ENCODE measurements at places on chromosomes 6 and 20.

DNA sequence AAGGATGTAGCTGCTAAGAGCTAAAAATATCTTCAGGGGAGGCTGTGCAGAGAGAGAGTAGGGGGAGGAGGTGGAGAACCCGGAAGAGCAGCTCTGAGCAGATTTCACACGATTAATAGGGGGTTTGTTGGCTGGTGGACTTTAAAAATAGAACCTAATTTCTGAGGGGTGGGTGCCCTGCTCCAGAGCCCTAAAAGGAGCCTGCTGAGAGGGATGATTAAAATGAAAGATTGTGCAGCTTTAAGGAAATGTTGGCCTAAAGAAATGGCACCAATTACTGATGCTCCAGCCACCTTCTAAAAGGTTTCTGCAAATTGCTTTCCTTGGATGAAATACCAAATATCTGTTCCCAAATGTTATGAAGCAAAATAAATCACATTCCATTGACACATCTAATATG lies 202.8 kb upstream of the BTBD3 start:
- DNase-seq, result no peak

- DNase-seq, result no peak
Measured at GRCh38 chr6:134413241-134413643, 95.3 kb upstream of the SGK1 start.

GRCh38 chr20:47950124-47950912 lies 165.0 kb upstream of the SULF2 start:
- no peak for DNase-seq

DNA sequence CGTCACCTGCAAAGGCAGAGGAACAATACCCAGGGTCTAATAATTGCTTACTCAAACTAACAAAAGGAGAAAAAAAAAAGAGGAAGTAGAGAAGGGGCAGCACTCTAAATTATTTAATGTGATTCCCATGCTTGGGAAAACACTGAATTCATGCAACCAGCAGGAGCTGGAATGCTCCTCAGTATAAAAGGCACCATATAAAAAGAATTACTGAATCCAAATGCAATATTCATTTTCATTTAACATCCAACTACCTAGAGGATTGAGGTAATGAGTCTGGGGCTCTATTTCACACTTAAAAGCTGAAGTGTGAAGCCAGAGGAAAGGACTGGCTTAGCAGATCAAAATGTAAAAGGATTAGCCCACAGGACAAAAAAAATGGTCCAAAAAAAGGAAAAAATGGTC lies 8.7 kb downstream of the B4GALT5 start:
- DNase-seq, result no peak

DNA sequence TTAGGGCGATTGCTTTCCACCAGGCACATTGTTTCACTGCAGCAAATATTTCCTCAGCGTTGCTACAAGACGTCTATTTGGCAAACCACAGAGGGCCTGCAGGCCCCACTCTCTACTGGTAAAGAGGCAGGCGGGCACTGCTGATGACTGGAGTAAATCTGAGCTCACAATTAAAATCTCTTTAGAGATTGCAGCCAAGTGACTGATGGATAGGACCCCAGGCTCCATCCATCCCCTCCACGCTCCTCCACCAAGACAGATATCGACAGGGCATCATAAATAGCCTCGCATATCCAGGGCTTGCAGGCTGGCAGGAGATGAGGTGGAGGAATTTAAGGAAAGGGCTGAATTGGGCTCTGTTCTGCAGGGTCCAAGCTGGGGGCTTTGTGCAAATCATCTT lies 50.4 kb upstream of the MDGA1 start:
- DNase-seq, result no peak

DNA sequence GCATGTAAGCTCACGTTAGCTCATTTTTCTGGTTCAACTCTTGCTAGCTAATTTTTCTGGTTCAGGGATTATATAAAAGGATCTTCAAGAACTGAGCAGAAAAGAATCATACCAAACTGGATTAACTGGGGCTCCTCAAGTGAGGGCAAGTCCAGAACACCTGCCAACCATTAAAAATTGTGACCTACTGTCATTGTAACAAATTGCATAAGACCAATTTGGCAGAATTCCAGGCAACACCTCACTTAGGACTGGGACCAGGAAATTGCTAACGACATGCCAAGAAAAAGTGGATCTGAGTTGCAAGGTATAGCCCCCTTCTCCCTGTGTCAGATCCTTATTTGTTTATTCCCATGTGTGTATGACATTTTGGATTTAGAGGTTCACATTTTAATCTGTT lies 216.6 kb downstream of the HIVEP2 start:
- DNase-seq, result no peak

DNA sequence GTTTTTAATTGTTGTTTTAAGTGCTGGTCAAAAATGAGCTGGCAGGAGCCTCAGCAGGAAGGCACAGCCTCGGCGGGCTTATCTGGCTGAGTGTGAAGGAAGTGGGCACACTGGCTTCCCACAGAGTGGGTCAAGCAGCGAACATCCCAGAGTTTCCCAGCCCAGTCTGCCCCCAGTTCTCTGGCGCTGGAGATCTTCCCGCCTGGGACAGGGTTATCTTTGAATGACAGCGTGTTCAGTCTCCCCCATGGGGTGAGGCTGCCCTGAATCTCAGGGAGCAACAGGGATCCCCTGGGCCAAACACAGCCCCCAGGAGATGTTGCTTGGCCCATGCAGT lies 122.2 kb upstream of the PTPN1 start:
- DNase-seq, result no peak

DNA sequence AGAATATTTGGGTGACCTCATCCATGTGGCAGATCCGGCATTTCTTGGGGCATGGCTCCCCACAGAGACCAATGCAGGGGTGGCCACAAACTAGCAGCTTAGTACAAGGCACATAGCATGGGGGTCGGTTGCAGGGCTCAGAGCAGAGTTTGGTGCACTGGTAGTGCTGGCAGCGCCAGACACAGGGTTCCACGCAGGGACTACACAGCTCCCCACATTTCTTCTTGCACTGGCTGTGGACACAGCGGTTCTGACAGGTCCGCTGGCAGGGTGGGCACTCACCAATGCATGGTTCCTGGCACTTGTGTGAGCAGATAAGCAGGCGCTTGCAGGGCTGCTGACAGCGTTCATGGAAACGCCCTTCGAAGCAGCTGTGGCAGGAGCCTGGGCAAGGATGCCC lies 29.1 kb downstream of the DDX27 start:
- DNase-seq, result no peak

DNA sequence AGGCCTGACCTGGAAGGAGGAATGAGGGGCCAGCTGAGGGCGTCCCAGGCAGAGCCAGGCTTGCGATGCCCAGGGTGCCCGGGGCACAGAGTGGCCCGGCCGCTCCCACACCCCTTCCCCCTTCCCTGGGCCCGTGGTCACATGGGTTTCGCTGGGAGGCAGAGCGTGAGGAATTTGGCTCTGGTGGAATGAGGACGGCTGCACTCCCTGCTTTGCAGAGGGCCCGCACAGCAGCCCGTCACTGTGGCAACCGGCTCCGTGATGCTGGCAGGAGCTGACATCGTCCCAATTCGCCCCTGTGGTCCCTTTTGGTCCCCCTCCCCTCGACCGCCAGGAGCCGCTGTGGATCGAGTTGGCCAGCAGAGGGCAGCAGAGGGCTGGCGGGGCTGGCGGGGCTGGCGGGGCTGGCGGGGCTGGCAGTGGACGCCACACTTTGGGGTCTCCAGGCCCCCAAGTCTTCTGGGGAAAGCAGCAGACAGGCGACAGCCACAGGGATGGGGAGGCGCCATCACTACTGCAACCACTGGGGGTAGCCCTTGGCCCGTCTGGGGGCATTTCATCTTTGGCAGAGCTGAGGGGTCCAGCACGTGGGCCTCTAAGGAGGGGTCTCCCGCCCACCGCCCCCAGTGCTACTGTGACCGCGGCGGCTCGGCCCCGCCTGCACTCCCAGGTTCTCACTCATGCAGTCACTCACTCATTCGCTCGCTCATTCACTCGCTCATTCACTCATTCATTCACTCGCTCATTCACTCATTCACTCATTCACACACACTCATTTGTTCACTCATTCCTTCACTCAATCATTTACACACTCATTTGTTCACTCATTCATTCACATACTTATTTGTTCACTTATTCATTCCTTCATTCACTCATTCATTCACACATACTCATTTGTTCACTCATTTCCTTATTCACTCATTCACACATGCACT lies 49.7 kb upstream of the BHLHE23 start:
- no peak for DNase-seq

DNA sequence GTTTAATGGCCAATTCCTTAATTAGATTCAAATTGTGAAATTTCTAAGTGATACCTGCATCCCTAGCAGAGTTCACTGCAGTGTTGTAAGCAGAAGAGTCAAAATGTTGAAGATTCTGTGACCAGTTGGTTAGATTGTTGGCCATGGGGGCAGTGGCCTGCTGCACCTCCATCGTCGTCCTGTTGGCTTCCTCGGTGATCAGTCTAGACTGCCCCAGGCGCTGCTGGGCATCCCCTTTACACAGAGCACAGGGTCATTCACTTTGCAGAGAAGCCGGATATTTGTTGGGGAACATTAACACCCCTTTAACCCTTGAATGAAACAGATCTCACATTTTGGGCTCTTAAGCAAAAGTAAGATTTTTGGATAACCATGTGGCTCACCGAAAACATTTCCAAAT lies 60.7 kb downstream of the FAM229B start:
- no peak for DNase-seq

GRCh38 chr6:12939314-12939713 lies 222.7 kb downstream of the PHACTR1 start:
- no peak for DNase-seq

DNA sequence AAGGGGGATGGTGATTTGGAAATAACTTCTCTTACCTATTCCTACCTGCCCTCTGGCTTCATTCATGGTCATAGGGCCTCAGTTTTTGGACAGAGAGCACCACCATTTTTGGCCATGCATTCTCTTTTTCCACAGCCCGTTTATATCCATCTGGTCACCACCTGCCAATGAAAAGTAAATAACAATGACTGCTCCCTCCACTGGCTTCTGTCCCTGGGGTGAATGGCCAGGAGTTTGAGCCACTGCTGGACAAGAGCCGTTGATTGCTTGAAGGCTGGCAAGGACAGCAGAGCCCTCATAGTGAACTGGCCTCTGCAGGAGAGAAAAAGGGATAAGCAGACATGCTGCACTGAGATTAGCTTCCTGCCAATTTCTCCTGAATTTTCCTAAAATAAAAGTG lies 261.8 kb downstream of the ADGB start:
- DNase-seq, result no peak

- DNase-seq, result no peak
Measured at GRCh38 chr6:132167929-132168892, 217.0 kb upstream of the CCN2 start.

- DNase-seq, result no peak
Measured at GRCh38 chr20:36574366-36575135, 1.2 kb downstream of the TGIF2 start.

GRCh38 chr6:42929821-42930360 lies 611 bp downstream of the CNPY3 start:
- no peak for DNase-seq
